NCI-H1105 treated with DMSO at 0.1 percent for 48 hours (cell line): ENCODE measurements at places on chromosomes 16 and 17.

GRCh38 chr16:75326333-75326732, 74.9 kb upstream of the BCAR1 start:
- no peak for DNase-seq

DNA sequence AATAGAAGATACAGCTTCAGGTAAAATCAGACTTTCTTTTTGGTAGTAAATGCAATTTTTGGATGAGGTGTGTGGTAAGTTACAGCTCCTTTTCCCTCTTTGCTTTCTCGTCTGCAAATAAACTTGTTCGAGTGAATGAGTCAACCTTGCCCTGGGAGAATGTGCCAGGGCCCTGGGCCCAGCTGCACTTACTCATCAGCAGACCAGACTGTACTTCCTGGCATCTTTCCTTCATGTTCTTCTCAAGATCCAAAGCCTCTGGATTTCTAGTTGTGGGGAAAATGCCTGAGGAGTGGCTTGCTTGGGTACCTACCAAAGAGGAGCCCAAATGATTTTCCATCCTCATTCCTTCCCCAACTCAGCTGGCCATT, 5.4 kb upstream of the G6PC1 start:
- no peak for DNase-seq

GRCh38 chr16:12609937-12610699, 193.6 kb downstream of the CPPED1 start:
- no peak for DNase-seq

- no peak for DNase-seq
Observed at GRCh38 chr16:54027558-54027957, 259.0 kb downstream of the IRX3 start.

- no peak for DNase-seq
Observed at GRCh38 chr17:21164620-21165019, 37.9 kb downstream of the DHRS7B start.

DNA sequence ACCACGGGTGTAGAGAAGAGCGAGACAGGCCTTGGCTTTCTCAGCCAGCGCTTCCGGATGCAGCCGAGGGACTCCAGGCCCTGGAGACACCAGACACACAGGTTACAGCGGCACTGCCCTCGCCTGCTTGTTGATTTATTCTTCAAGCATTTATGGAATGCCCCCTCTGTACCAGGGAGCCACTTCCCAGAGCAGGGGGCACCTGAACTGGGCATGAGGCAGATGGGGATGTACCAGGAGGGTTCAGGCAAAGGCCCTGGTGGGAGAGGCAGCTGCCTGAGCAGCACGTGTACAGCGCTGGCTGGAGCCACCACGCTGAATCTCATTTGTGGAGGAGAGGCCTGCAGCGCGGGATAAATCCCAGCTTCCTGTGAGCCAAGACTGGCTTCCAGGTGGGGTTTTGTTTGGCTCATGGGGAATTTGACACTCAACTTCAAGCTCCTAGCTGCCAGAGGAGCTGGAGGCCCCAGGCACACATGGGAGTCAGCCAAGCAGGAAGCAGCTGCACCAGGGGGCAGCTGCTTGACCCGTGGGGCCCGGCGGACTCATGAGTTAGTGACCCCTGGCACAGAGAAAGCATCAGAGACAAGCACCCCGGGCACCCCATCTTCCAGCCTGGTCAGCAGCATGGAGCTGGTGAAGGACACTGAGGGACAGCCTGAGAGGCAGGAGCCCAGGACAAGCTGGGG, 59.7 kb downstream of the IL21R start:
- no peak for DNase-seq

- DNase-seq, result no peak
Observed at GRCh38 chr17:82981141-82981730, 98.2 kb upstream of the METRNL start.

GRCh38 chr16:1991948-1992703, 2.4 kb downstream of the SYNGR3 start:
- DNase-seq, result no peak

- DNase-seq, result no peak
Observed at GRCh38 chr16:80459331-80459777, 81.4 kb upstream of the DYNLRB2 start.

- DNase-seq, result no peak
Observed at GRCh38 chr17:1412185-1413110, 12.4 kb upstream of the YWHAE start.

DNA sequence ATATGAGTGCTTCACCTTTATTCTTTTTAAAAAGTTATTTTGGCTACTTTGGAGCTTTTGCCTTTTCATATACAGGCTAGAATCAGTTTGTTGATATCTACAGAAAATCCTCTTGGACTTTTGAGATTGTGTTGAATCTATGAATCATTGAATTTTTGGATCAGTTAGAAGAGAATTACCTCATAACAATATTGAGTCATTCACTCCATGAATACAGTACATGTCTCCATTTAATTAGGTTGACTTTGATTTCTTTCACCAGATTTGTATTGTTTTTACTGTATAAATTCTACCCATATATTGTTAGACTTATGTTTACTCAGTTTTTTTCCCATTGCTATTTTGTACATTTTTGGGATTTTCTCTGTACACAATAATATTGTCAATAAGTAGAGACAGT, 54.4 kb downstream of the TAOK1 start:
- DNase-seq, result no peak

GRCh38 chr16:67199011-67199807, at the start of gene ELMO3:
Gene ELMO3 (plus strand): TSS chr16:67199131. CDS start chr16:67199327, 196 bp downstream.
- DNase-seq, result peak; percentile 55

DNA sequence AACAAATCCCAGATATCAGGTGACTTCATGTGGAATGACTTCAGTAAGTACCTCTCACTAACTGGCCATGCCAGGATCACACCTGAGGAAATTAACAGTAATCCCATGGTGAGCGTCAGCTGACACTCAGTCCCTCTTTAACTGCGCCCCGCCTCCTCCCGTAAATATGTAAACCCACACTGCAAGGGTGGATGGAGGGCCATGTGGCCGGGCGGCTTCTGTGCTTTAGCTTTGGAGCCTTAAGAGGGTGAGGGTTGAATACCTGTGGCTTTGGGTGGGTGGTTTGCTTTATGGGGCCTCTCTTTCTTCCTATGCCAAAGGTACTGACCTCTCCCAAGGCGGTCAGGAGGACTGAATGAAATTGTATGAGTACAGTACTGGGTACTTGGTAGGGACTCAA, 141.7 kb downstream of the MRM1 start:
- DNase-seq, result no peak

GRCh38 chr17:42342242-42343008, 45.8 kb downstream of the STAT3 start:
- DNase-seq, result no peak

GRCh38 chr17:42341568-42341967, 46.7 kb downstream of the STAT3 start:
- no peak for DNase-seq

DNA sequence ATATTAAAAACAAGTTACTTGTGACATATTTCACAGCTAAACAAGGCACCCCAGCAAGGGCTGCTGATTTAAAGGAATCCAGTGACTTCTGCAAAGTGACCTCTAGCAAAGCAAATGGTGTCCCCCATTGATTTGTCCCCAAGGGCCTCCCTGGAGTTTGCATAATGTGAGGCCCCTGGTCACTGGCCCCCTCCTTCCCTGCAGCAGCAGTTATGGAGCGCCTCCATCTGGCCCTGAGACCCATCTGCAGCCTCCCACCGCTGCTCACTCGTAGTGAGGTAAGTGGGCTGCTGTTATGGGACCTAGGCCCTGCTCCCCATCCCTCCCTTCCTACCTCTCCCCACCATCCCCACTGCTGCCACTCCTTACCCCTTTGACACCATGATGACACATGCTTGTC, 19.6 kb upstream of the EEF2K start:
- DNase-seq, result no peak

DNA sequence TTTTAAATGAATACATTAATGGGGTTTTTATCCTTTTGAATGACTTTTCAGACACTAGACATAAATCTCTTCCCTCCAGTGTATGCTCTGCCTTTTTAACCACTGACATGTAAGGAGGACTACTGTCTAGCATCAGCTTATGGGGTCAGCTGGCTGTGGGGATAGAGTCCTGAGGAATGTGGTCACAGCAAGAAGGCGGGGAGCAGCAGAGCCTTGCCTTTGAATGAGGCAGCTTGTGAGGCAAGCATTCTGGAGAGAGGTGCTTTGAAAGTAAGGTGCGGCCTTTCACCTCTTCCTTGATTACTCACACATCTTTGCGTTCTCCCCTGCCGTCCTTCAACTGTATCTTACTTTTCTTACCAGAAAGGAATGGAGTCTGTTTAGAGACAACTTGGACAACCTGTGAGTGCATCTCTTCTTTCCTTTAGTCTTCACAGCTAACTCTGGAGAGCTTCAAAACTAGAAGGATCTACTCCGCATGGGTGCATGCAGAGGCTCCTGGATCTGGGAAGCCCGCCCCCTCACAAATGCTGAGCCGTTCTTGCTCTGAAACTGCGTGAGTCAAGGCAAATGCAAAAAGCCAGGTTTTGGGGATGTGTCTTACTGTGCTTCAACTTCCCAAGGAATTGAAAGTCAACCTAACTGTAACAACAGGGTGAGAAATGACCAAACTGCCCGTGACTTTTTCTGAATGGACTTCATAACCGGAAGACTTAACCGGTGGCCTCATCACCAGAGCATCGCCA, 49.9 kb downstream of the ADCY7 start:
- no peak for DNase-seq

- no peak for DNase-seq
Observed at GRCh38 chr17:63440770-63441335, 5.3 kb downstream of the CYB561 start.

DNA sequence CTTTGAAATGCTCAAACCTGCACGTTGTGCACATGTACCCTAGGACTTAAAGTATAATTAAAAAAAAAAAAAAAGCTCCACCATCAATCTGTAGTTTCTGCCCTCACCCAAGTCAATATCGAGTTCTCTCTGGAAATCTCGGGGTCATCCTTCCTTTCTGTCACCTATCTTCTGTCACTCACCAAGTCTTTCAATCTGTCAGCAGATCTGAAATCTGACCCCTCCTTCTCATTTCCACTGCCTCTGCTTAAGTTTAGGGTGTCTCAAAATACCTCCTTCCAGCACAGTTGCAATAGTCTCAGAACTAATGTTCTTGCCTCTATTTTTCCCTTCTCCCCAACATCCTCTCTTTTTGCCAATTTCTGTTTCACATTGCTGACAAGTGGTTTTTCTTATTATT, 32.3 kb downstream of the FTO start:
- DNase-seq, result no peak

DNA sequence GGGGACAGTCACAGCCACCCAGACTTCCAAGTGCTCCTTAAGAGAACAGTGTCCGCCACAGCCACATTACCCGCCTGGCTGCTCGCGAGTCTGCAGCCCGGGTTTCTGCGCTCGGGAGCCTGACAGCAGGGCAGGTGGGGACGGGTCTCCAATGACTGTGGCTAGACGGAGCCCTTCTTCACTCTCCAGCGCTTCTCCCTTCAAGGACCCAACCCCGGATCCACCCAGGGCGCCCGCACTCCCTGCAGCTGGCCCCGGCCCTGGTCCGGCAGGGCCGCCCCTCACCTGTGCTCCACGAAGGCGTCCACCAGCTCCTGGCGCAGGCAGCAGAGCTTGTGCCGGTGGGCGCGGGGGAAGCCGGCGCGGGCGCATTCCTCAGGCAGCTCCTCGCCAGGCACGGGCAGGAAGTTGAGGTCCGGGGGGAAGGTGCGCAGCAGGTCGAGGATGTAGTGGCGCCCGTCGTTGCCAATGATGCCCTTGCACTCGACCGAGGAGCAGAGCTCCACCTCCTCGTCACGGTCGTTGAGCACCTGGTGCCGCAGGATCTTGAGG, 13.9 kb downstream of the CLUH start:
- no peak for DNase-seq

GRCh38 chr16:72937360-72937759, 110.6 kb downstream of the ZFHX3 start:
- no peak for DNase-seq

DNA sequence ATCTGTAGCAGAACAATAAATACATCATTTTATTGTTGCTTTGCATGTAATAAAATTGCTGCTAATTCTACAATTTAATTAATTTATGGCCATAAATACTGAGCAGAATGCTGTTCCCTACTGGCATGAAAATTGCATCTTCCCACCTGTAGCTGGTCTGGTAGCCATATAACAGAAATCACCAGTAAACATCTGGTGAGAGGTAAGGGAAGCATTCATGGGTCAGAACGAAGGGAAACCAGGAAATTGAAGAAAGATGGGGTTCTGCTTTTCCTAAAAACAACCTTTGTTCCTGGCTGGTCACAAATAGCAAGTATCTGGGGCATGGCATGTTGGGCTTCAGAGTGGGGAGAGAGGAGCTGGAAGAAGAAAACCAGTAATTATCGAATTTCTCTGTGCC, 128.4 kb downstream of the CDH11 start:
- no peak for DNase-seq

GRCh38 chr16:30559690-30560089, 1.5 kb upstream of the ZNF764 start:
- DNase-seq, result no peak

GRCh38 chr17:81250286-81251093, 11.4 kb downstream of the NDUFAF8 start:
- DNase-seq, result peak; percentile 59

DNA sequence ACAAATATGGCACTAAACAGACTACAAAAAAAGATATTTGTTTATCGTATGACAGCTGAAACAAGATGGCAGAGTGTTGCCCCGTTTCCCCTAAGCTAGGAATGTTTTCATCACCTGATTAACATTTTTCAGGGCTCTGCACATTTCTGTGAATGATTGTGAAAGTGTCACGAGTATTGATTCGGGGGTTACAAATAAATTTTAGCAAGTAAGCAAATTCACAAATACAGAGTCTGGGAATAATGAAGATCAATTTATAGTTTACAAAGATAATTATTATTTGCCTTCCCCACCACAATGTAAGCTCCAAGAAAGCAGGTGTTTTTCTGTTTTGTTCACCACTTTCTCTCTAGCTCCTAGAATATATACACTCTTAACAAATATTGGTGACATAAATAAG, 361.2 kb upstream of the ERCC4 start:
- DNase-seq, result no peak

DNA sequence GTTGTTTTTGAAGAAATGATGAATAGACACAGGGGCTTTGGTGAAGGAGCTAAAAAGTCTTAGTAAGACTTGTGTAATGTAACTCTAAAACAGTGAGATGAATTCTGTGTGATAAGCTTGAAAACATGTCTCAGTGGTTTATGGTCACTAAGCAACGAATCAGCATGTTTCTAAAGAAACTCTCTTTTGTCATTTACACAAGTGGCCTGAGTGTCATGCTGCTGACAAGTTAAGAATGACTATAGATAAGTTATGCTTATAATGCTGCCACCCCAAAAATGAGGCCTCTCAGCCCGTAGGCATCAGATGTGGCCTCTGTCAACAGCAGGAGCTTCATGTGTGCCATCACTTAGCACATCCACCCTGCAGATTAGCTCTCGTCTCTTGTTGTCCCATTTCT, 8.7 kb downstream of the COX10 start:
- DNase-seq, result no peak

GRCh38 chr16:78297066-78297666, 197.7 kb downstream of the WWOX start:
- no peak for DNase-seq

DNA sequence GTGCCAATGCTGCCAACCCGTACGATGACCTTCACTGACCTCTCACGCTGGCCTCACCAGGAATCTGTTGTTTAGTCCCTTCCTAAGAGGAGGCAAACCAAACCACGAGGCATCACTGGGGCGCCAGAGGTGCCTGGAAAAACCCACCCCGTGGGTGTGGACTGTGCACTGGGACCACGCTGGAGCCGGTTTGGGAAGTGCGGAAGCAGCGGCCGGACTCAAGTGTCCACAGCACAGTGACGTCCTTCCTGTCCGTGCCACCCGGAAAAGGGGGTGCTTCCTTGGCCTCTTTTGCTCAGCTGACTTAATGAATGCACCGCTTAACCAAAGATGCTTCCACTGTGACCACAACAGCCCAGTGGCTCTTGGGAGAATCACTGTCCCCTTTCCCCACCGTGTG, 9.0 kb upstream of the KIF19 start:
- no peak for DNase-seq
